IMR-90 (cell line): ENCODE measurements at places on chromosomes 1 and 21.

DNA sequence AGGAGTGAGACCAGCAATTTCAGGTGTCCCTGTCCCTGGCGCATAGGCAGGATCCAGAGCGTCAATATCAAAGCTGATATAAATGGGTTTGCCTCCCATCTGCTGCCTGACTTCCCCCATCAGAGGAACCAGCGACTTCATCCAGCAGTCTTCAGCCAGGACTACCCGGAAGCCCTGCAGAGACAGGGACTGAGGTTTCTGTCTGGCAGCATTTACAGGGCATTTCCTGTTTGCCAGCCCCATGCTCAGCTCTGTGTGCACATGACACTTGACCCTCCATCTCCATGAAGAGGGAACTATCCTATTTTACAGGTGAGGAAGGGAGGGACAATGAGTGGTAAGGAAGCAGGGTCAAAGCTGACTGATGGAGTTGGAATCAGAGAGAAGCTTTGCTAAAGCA is 7.2 kb downstream of the AGMAT start:
- no peak for DNase-seq
- no peak overlapping the region for H3K27ac ChIP-seq
- no peak overlapping the region for H3K4me3 ChIP-seq
- H3K36me3 ChIP-seq: peaks cover 5% of the 10 kb centered on the region
- H3K4me1 ChIP-seq: no peaks in the 10 kb centered on the region
- H3K27me3 ChIP-seq: no peaks in the 10 kb centered on the region

DNA sequence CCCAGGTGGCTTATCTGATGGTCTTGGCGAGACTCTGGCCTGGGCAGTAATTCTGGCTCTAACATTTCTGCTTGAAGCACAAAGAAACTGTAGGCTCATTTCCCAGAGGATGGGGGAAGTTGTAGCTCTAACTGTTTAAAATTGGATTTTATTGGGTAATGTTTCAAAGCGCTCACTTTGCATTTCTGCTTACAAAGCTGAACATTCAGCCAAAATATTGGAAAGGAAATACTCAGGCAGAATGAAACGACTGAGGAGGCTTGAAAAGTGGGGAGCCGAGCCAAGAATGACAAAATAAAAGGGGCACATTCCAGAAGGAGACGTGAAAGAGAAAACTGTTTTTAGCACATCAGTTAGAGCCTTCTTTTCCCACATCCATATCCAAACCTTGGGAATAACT is 202.6 kb downstream of the GRIK1 start:
- no peak for DNase-seq
- H3K4me1 ChIP-seq: no peaks in the 10 kb centered on the region
- H3K36me3 ChIP-seq: no peaks in the 10 kb centered on the region
- no peaks in the 10 kb centered on the region for H3K27me3 ChIP-seq

DNA sequence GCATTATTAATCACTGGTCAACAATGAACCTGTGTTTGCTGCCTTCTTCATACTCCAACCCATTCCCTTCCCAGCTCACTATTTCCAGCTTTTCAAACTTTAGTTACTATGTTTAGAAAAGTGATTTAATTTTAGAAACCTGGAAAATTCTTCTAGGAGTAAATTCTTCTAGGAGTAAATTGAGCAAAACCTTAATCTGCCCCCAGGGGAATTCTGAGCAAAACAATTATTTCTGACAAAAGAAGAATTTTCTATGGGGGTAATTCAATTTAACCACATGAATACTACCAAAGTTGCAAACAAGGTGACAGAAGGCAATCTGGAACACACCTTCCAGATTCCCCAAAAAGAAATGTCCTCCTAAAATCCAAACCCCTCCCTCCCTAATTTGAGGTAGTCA is 1.8 kb downstream of the LUZP1 start:
- no peaks in the 10 kb centered on the region for H3K27me3 ChIP-seq
- H3K4me1 ChIP-seq: peaks cover 8% of the 10 kb centered on the region
- H3K4me3 ChIP-seq: peak overlapping the region; percentile 93
- H3K36me3 ChIP-seq: no peaks in the 10 kb centered on the region
- peak overlapping the region; percentile 63; the same call in 1 of the 2 replicates for H3K27ac ChIP-seq

GRCh38 chr1:56389813-56390212 is 189.6 kb downstream of the PLPP3 start:
- no peaks in the 10 kb centered on the region for H3K4me1 ChIP-seq
- no peak for DNase-seq
- no peaks in the 10 kb centered on the region for H3K27me3 ChIP-seq
- no peak overlapping the region for H3K4me3 ChIP-seq
- no peaks in the 10 kb centered on the region for H3K36me3 ChIP-seq

- H3K36me3 ChIP-seq: peaks cover 16% of the 10 kb centered on the region
- H3K27me3 ChIP-seq: peaks cover 5% of the 10 kb centered on the region; the same call in 1 of the 2 replicates
- H3K27ac ChIP-seq: no peak overlapping the region
- H3K4me1 ChIP-seq: peaks cover 4% of the 10 kb centered on the region
- no peak for DNase-seq
These were observed 2.3 kb downstream of the KRTCAP2 start for GRCh38 chr1:155170806-155171205.

DNA sequence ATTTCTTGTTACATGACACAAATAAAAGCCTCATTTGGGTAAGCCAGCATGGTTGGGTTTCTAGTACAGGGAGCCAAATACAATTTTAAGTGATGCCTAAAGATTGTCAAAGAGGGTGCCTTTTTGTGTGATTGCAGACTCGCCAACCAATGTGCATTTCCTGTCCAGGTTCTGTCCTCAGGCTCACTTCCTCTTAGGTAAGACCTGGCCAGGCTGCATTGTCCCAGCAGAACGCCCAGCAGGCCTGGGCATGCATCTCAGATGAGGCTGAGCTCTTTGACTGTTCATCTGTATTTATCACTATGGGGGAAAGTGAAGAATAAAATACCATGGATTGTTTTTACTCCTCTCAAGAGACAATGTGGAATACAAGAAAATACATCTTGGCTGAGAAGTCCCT is 49.7 kb downstream of the KCNC4 start:
- H3K4me1 ChIP-seq: no peaks in the 10 kb centered on the region
- H3K27ac ChIP-seq: no peak overlapping the region
- H3K36me3 ChIP-seq: no peaks in the 10 kb centered on the region
- no peak overlapping the region for H3K4me3 ChIP-seq
- DNase-seq: no peak
- H3K27me3 ChIP-seq: peaks cover 28% of the 10 kb centered on the region

DNA sequence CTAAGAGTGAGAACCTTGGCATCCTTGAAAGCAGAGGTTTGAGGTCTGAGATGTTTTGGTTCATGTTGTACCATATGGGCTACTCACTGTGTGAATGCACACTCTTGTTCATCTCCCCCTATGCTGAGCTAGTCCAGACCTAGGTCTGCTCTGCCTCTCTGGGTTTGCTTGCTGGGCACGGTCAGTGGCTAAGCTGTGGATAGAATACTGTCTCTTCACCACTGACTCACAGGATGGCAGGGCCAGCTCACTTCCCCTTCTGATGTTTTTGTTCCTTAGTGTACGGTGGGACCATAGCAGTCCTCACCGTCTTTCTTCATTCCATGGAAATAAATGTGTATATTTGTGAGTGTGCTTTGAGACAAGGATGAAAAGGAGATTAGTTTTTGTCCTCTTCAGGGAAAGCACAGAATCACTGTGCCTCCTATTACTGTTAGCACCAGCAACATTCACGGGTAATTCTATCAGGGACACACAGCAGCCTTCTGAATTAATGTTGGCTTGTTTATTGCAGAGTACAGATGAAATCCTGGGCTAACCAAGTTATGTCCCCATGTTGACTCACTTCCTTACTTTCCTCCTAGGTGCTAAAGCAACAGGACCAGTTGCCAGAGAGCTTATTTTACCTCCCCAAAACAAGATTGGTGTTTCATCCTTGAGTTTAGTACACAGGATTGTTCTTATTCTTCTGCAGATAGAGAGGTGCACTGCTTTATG is 56.9 kb upstream of the IVNS1ABP start:
- H3K4me1 ChIP-seq: peaks cover 8% of the 10 kb centered on the region; the same call in 1 of the 2 replicates
- no peak overlapping the region for H3K27ac ChIP-seq
- H3K36me3 ChIP-seq: no peaks in the 10 kb centered on the region

DNA sequence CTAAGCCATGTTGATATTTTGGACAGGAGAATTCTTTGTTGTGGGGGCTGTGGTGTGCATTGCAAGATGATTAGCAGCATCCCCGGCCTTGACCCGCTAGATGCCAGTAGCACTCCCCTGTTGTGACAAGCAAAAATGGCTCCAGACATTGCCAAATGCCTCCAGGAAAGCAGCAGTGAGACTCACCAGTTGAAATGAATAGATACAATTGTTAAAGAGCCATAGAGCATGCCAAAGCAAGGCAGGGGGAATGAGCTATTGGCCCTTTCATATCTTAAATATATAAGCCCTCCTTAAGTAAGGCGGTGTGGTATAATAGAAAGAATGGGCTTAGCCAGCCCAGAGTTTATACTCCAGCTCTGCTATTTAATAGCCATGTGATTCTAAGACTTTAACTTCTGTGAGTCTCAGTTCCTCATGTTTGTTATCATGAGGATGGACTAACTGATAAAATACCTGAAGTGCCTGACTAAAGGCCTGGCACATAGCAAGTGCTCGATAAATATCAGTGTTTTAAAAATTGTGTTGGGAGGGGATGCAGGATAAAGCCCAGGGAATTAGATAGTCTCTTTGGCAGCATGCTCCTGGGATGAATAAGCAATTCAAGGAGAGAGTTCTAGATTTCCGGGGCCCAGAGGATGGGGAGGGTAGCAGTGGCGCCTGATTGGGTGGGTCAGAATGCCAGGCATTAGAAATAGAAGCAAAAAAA is 21.1 kb upstream of the RGS4 start:
- no peaks in the 10 kb centered on the region; the same call in 1 of the 2 replicates for H3K4me1 ChIP-seq
- no peak for DNase-seq
- no peaks in the 10 kb centered on the region for H3K36me3 ChIP-seq
- H3K4me3 ChIP-seq: no peak overlapping the region

DNA sequence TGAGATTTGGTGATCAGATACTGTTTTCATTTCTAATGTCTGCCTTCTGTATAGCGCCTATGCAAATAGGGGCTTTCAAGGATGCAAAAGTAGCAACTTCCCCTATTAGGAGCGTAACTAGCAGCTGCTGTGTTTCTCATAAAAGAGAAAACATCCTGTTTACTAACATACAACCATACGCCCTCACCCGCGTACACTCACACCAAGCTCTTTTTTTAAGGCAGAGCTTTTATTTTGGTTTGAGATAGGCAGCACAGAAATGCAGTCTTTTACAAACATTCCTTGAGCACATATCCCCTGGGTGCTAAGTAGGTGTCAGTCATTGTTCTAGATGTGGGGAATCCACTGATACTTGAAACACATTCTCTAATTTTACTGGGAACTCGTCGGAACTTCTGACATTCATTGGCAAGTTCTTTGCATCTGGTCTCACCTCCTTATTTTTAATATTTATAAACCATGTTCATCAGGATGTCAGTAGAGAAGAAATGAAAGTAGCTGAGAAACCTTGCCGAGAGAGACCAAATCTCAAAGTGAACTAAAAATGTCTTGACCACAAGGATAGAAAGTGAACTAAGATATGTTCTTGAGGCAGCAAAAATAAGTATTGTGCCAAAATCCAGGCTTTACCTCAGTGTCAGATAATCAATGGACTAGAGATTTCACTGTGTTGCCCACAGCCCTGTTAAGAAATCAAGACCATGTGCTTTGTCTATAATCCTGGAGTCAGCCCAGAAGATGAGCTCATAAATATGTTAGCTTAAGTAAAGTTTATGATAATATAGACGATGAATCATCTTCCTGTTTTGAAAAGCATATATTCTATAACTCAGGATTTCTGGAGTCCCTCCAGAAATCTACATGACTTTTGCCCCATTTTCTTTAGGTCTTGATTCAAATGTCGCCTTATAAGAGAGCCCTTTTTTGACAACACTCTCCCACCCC is 350.9 kb downstream of the ST6GALNAC3 start:
- H3K27me3 ChIP-seq: no peaks in the 10 kb centered on the region
- peak overlapping the region; percentile 67; the same call in 1 of the 2 replicates for H3K27ac ChIP-seq
- DNase-seq: peak; percentile 88
- H3K4me1 ChIP-seq: 0 out of 2 replicates have a peak, but pooled peaks cover 2% of the 10 kb centered on the region
- no peak overlapping the region for H3K4me3 ChIP-seq
- no peaks in the 10 kb centered on the region for H3K36me3 ChIP-seq

- no peaks in the 10 kb centered on the region; the same call in 1 of the 2 replicates for H3K27me3 ChIP-seq
- no peak overlapping the region for H3K27ac ChIP-seq
- no peak for DNase-seq
- H3K4me1 ChIP-seq: no peaks in the 10 kb centered on the region
These were observed 36.6 kb downstream of the UBASH3A start for GRCh38 chr21:42440187-42440792.

DNA sequence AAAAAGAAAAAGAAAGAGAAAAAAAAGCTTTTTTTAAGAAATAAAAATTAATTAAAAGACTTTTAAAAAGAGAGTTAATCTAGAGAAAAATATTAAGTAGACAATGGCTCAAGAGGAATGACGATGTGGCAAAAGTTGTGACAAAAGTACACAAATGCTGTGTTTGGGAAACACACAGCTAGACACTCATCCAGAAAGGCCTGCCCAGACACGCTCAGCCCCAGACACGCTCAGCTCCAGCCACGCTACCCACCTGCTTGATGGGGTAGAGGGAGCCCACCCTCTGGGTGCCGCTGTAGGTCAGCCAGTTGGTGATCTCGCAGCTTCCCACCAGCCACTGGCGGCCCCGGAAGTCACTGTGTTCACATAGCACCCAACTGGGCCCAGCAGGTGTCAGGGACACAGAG is 10.2 kb downstream of the CD52 start:
- no peak overlapping the region for H3K27ac ChIP-seq
- no peak overlapping the region for H3K4me3 ChIP-seq
- H3K27me3 ChIP-seq: peaks cover 18% of the 10 kb centered on the region
- H3K4me1 ChIP-seq: no peaks in the 10 kb centered on the region
- no peaks in the 10 kb centered on the region for H3K36me3 ChIP-seq

DNA sequence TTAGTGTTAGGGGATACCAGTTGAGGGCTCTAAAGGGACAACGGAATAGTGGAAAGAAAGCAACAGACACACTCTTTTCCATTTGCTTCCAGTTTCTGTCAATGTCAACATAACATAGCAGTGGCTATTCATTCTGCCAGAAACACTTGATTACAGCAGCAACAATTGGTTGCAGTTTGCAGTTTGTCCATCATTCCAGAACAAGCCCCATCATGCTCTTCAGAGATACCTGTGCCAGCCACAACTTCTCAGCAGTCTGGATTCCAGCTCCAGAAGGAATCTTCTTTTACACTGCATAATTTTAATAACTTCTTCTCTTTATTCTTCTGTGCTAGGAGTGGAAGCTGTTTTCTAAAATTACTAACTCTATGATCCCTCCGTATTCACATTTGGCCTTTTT is 1521.4 kb downstream of the PLA2G4A start:
- H3K4me1 ChIP-seq: no peaks in the 10 kb centered on the region
- H3K4me3 ChIP-seq: no peak overlapping the region
- no peak overlapping the region for H3K27ac ChIP-seq
- DNase-seq: no peak
- no peaks in the 10 kb centered on the region for H3K36me3 ChIP-seq
- no peaks in the 10 kb centered on the region for H3K27me3 ChIP-seq

- no peaks in the 10 kb centered on the region for H3K36me3 ChIP-seq
- peaks cover 3% of the 10 kb centered on the region; the same call in 1 of the 2 replicates for H3K4me1 ChIP-seq
- H3K4me3 ChIP-seq: no peak overlapping the region
- H3K27ac ChIP-seq: no peak overlapping the region
These were observed 23.9 kb downstream of the ACOT11 start for GRCh38 chr1:54571803-54572541.
